DMS 273 treated with DMSO at 0.1 percent for 48 hours (cell line): ENCODE measurements at places on chromosomes 12 and 14.

- DNase-seq, result no peak
These were observed 8.6 kb upstream of the ETFBKMT start for GRCh38 chr12:31650918-31651317.

- DNase-seq, result no peak
These were observed 137.8 kb downstream of the SLC15A4 start for GRCh38 chr12:128685903-128686475.

DNA sequence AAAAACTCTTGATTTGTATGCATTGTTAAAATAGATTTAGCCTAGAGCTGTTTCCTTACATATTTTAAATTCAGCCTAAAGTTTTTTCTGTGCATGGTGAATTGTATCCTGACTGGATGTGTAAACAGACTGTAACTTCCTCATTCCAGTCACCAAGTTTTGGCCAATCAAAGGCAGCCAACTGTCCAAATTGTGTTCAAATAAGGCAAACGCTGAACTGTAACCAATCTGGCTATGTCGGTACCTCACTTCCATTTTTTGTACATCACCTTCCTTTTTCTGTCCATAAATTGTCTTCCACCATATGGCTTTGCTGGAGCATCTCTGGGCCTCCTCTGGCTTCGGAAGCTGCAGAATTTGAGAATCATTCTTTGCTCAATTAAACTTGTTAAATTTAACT is 1921.9 kb upstream of the SEL1L start:
- DNase-seq, result no peak

DNA sequence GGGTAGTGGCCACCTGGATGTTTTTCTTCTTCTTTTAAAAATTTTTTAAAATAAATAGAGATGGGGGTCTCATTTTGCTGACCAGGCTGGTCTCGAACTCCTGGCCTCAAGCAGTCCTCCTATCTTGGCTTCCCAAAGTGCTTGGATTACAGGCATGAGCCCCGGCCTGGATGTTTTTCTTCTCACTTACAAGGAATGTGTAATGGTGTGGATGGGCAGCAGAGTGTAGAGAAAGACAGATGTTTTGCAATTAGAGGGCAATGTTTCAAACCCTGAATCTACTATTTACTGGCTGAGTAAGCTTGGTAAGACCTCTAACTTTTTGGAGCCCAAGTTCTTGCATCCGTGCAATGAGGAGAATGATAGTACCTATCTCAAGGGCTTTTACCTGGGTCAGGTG is 48.1 kb downstream of the ADCK1 start:
- DNase-seq, result no peak

DNA sequence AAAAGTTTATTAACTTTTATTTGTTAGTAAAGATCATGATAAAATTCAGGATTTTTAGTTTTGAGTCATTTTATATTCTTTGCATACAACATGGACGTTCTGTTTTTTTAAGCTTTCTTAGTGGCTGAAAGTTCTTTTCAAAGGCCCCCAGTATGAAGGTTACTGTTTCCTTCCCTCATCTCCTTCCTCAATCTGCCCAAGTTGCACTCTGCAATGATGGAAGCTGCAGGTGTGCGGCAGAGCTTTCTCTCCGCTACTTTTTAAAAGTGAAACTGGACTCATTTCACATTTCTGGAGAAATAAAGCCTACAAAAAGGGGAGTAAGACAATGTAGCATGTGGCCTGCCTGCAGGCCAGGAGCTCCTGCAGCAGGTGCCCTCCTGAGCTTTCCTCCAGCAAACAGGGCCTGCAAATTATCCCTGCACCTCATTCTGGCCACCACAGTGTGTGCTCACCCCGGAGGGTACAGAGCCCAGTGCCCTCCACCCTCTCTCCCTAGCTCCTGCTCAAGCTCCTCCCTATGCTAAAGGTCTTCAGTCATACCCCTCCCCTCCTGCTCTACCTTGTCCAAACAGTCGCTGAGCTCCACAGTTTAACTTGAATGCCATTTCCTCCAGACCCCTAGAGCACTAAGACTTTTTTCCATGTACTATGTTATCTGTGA is 78.9 kb downstream of the SETD3 start:
- DNase-seq, result no peak

GRCh38 chr14:52701223-52701622 is 5.8 kb upstream of the PSMC6 start:
- DNase-seq, result no peak
